ENCODE measurements at places on chromosomes 11 and 22.

- ATAC-seq, result no peak
Measured at GRCh38 chr11:31803813-31804311, 7.3 kb downstream of the PAX6 start.

DNA sequence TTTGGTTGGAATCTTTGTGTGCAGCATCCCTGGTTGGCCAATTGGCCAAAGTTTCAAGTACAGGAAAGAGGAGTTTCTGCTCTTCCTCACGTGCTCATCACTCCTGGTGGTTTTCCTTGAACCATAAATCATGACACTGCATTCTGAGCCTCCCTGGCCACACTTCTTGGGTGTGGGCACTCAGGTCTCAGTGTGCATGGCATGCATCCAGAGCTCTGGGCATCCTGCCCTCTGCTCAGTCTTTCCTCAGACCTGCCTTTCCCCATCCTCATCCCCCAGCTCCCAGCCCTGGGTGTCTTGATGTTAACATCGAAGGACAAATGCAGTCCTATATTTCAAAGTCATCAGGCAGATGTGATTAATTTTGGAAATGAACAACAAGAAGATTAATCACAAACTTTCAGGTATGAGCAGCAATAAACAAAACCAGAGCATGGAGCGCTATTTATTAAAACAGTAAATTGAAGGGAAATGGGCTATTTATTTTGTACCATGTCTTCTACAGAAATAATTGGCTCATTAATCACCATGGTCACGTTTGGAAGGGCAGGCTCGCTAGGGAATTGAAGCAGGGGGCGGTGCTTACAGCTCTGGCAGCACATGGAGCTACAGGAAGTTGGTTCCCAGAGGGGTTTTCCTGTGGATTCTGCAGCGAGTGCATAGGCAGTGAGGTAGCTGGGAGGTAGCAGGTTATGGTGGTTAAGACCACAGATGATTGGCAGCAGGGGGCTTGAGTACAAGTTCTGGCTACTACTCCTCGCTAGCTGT, 89.6 kb downstream of the CSNK2A3 start:
- no peak for ATAC-seq

- no peak for ATAC-seq
Measured at GRCh38 chr11:60376601-60377000, 1.7 kb upstream of the MS4A7 start.

GRCh38 chr11:75454987-75455386, 22.0 kb upstream of the KLHL35 start:
- ATAC-seq, result no peak

DNA sequence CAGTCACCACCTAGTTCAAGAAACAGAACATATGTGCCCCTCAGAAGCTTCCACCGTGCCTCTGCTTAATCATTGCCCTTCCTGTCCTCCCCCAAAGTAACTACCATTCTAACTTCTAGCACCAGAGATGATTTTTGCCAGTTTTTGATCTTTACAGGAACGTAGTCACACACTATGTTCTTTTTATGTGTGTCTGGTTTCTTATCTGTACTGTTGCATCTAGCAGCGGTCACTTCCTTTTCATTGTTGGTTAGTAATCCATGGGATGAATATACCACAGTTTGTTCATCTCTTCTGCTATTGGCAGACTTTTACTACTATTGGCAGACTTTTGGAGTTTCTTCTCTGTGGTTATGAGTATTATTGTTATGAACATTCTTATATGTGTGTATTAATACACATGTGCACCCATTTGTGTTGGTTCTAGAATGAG, 34.6 kb downstream of the SPECC1L start:
- ATAC-seq, result no peak

GRCh38 chr11:90434858-90435257, 212.0 kb upstream of the CHORDC1 start:
- ATAC-seq, result no peak

DNA sequence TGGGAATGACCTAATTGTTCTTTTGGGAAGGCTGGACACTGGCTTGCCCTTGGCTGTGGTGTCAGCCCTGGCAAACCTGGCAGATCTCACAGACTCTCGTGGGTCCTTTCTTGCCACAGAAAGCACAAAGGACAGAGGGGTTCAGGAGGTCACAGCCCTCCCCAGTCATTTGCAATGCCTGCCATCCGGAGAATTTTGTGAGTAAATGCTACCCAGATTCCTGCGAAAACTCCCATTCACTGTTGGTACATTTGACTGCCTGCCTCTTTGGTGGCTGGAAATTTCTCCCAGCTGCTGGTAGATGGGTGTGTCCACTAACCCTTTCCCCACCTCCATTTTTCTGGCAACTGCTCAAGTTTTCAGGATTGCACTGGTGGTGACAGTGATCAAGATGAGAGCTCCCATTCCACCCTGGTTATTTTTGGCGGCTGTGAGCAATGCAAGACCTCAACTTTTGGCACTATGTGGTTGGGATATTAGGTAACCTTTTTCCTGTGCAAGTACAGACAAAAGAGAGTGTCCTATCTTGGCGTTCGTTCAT, 155.7 kb downstream of the NAV2 start:
- ATAC-seq, result peak; percentile 70

GRCh38 chr11:130451231-130452019, 3.0 kb downstream of the ADAMTS15 start:
- ATAC-seq, result no peak

- no peak for ATAC-seq
Measured at GRCh38 chr11:15091625-15092024, 18.2 kb downstream of the CALCB start.

DNA sequence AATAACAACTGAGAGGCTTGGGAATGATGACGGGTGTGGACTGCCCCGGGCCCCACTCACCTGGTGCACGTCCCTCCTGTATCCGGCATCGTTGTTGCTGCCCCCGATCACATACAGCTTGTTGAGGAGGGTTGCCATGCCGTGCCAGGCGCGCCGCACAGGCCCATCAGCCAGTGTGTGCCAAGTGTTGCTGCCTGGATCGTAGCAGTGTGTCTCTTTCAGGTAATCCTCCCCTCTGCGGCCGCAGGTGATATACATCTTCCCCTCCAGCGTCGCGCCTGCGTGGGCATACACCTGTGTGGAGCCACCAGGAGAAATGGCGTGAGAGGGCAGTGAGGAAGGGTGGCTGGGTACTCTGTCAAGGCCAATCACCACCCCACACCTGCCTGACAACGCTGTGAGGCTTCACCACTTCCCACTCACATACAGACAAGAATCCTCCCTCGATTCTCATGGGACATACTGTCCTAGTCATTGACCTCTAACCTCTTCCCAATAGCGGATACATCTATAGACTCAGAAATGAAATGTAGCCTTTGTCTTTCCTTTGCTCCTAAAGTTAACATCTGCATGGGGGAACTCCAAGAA, 8.9 kb upstream of the SCARF2 start:
- peak; percentile 17 for ATAC-seq

- no peak for ATAC-seq
Measured at GRCh38 chr11:59558270-59558643, 46.9 kb downstream of the OR4D9 start.

DNA sequence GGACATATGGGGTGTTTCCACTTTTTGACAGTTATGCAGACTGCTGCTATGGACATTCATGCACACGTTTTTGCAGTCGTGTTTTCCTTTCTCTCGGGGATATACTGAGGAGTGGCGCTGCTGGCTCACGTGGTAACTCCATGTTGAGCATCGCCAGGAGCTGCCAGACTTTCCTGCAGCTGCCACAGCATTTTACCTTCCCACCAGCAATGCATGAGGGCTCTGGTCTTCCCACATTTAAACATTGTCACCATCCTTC, 95.4 kb downstream of the TBC1D22A start:
- ATAC-seq, result no peak

- no peak for ATAC-seq
Measured at GRCh38 chr11:132351050-132351449, 980.6 kb downstream of the NTM start.

DNA sequence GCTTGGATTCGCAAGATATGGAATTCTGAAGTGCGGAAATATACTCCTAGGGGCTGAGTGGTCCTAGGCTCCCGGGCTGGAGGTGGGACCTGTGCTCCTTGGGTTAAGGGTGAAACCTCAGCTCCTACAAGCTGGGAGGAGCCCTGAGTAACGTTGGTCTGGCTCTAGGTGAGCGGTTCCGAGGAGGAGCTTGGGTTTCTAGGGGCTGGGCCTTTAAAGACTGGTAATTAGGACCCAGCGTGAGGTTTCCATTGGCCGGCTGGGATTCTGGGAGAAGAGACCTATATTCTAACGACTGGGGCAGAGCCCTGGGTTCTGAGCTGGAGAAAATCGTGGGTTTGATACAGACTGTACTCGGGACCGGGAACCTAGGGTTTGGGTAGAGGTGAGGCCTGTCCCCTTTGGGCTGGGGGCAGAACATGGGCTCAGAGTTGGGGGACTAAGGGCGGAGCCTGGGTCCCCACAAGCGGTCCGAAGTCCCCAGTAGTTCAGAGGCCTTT, 882 bp upstream of the MAP4K2 start:
- peak; percentile 2 for ATAC-seq

DNA sequence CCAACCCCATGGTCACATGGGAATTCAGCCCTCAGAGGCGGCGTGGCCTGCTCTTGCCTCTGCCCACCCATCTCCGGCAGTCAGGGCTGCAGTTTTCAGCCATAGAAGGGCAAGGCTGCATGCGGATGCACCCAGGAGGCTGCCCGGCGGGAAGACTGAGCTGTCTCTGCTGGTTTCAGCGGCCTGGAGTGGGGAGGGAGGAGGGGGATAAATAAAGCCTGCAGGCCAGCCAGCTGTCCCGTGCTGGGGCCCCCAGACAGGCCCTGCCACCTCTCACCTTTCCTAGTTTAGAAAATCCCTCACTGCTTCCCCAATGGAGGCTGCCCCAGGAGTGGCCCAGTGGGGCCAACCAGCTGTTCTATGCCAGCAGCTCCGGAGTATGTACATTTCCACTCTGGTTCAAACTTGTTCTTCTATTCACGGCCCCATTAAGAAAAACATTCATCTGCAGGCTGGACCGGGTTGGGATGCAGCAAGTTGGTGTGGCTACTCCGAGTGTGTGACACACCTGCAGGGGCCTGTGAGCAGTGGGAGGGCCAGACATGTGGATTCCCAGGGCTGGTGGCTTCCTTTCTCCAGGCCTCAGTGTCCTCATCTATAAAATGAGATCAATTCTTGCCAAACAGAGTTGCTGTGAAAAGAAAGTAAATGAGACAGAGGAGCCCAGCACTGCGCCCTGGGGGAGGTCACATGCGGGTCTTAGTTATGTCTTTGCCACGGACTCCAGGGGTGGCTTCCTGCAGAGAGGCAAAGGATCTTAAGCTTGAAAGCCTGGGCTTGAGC, 5.0 kb downstream of the MICALL1 start:
- peak; percentile 28 for ATAC-seq

DNA sequence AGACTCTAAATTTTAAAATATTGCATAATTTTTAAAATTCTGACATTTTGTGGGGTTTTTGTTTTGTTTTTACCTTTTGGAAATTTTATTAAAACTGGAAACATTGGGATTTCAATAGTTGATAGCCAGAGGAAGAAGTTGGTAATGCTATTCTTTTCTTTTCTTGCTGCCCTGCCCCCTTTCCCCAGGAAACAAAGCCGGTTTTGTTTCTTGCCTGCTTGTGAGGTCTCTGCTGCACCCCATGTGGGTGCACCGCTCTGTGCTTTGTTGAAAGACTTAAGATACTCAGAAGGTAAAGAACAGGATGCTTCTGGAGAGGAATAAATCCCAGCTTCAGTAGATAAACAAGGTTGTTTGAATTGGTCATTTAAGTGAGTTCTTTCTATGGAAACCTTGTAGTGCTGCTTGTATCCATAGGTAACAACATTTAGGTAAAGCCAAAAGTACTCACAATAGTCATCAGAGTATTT, 87.5 kb downstream of the YAP1 start:
- ATAC-seq, result no peak

GRCh38 chr22:35727436-35727835, 9.8 kb downstream of the APOL5 start:
- ATAC-seq, result no peak

DNA sequence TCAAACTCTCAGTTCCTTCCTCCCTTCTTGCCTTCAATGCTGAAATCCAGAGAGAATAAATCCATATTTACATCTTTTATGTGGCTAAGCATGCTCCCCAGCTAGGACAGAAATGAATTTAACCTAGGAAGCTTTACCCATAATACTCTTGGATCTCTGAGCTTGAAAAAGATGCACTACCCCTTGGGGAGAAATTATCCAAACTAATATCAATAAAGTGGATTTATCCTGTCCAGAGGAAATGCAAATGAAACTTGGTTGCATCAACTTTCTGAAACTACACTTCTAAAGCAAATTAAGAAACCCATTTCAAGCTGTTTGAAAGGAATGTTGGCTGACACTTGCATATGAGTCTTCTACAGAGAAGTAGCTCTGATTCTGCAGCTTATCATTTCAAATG, 347.9 kb downstream of the TTC28 start:
- ATAC-seq, result no peak

Data from esophagus mucosa (tissue), 1 donor.